Type B pancreatic cell (in vitro differentiated cells): ENCODE measurements at places on chromosomes 11 and 22.

DNA sequence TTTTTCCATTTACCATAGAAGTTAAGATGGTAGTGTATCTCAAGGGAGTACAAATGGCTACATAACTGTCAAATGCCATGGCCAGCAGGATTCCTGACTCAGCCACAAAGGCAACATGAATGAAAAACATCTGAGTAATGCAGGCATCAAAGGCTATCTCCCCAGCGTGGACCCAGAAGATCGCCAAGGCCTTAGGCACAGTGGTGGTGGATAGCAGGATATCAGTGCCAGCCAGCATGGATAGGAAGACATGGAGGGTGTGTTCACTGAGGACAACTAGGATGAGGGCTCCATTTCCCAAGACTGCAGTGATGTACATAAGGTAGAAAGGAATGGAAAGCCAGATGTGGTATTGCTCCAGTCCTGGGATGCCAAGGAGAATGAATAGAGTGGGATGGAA lies 18.0 kb downstream of the OR52B2 start:
- DNase-seq: no peak

DNA sequence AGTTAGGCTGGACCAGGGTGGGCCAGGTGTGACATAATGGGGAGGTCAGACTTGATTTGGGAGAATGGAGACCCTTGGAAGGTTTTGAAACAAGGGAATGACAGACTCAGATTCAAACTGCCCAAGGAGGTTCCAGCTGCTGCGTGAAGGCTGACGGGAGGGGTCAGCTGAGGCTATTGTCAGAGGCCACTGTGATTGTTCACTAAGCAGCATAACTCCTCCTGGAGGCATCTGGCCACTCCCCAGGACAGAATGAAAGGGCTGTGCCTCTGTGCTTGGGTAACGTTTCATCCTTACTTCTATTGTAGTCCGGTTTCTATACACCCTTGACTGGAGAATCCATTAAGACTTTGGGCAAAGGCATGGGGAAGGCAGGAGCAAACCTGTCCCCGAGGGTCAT lies 126.6 kb downstream of the DSCAML1 start:
- no peak for DNase-seq

DNA sequence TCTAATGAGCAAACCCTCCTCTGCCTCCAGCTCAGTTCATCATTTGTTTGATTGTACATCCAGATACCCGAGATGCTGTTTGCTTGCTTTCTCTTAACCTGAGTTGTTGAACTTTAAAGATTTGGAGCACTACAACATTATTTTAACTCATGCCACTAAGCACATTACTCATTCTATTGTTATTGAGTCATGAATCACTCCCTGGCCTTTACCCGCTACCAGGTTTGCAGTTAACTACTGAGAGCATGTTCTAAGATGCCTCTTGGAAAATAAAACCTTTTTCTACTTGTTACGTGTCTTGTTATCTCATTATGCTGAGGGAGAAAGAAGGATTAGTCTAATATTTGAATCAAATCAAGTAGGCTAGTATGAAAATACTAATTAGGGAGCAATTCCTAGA lies 720.6 kb upstream of the ANO5 start:
- DNase-seq: no peak

DNA sequence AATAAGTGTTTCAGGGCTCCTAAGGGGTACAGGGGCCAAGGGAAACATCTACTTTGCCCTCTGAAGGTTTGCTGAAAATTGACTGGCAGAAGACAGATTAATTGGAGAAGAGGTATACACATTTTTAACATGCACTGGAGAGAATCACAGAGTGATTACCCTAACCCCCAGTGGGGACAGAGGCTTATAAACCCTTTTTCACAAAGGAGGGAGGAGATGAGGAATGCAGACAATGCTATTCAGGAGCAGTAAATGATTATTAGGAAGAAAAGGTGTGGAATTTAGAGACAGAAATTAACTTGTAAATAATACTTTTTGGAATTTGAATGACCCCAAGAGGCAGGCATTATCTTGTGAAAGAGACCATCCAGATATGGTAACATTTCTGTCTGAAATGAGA lies 582.4 kb upstream of the B3GAT1 start:
- DNase-seq: no peak
